ENCODE measurements at places on chromosomes 2 and 18. TPM values are rescaled to one million over a fixed set of nuclear protein-coding genes. Genes with fewer than 3 reads are reported as not detected.
A peak's percentile ranks its signal among the peaks of the same experiment; 100 is the strongest.

- H3K27me3 ChIP-seq: no peaks in the 10 kb centered on the region
- no peak for DNase-seq
- H3K4me3 ChIP-seq: no peak overlapping the region
- H3K4me1 ChIP-seq: no peaks in the 10 kb centered on the region
- no peaks in the 10 kb centered on the region for H3K36me3 ChIP-seq
- no peak overlapping the region for H3K27ac ChIP-seq
Observed at GRCh38 chr2:161135951-161136593, 24.2 kb upstream of the TANK start.

- H3K4me3 ChIP-seq: no peak overlapping the region
- H3K27me3 ChIP-seq: no peaks in the 10 kb centered on the region
- no peaks in the 10 kb centered on the region for H3K36me3 ChIP-seq
- no peak for DNase-seq
Observed at GRCh38 chr2:239559417-239560261, 158.8 kb upstream of the HDAC4 start.

- H3K36me3 ChIP-seq: no peaks in the 10 kb centered on the region
- no peak overlapping the region for H3K4me3 ChIP-seq
- DNase-seq: peak; percentile 34
- H3K27me3 ChIP-seq: no peaks in the 10 kb centered on the region
Observed at GRCh38 chr2:138365581-138365980, 136.0 kb upstream of the SPOPL start.

DNA sequence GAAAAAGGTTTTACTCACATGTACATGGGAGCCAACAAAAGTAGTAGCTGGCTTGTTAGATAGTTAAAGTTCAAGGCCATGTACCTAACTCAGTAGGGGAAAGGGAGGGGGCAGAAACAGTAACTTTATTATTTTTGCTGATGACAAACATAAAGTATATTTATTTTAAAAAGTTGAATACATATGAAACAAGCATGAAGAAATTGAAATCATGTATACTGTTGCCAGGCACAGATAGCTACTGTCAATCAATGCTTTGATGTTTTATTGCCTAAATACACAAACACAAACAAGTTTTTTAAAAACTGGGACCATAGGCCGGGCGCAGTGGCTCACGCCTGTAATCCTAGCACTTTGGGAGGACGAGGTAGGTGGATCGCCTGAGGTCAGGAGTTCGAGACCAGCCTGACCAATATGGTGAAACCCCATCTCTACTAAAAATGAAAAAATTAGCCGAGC is 7.6 kb upstream of the PSD4 start:
- H3K4me1 ChIP-seq: no peaks in the 10 kb centered on the region
- no peak for DNase-seq
- H3K4me3 ChIP-seq: no peak overlapping the region
- H3K27me3 ChIP-seq: no peaks in the 10 kb centered on the region
- no peaks in the 10 kb centered on the region for H3K36me3 ChIP-seq

The ATF2 gene
- total RNA-seq: 44.2 TPM

The PROKR1 gene
- not detected for total RNA-seq

DNA sequence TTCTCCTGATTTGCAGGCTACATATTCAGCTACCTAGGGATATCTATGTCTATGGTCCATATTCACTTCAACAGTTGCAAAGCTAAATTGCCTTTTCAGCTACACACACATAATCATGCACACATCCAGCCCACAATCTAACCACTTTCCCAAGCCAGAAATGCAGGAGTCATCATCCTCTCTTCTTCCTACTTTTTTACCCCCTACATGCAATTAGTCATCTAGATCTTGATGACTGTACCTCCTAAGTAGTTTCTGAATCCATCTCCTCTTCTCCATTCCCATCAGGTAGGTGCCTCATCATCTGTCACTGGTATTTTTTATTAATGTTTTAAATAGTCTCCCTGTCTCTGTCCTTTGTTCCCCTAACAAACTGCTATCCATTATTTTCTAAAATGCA is 23.7 kb upstream of the SPRED2 start:
- H3K27me3 ChIP-seq: no peaks in the 10 kb centered on the region
- H3K27ac ChIP-seq: no peak overlapping the region
- H3K4me1 ChIP-seq: peaks cover 3% of the 10 kb centered on the region
- H3K36me3 ChIP-seq: no peaks in the 10 kb centered on the region

The FBLN7 gene
- 0.99 TPM for total RNA-seq

GRCh38 chr2:108228006-108228405 is 11.8 kb upstream of the SULT1C3 start:
- no peak overlapping the region for H3K27ac ChIP-seq
- no peaks in the 10 kb centered on the region for H3K4me1 ChIP-seq
- H3K36me3 ChIP-seq: no peaks in the 10 kb centered on the region
- H3K27me3 ChIP-seq: no peaks in the 10 kb centered on the region

DNA sequence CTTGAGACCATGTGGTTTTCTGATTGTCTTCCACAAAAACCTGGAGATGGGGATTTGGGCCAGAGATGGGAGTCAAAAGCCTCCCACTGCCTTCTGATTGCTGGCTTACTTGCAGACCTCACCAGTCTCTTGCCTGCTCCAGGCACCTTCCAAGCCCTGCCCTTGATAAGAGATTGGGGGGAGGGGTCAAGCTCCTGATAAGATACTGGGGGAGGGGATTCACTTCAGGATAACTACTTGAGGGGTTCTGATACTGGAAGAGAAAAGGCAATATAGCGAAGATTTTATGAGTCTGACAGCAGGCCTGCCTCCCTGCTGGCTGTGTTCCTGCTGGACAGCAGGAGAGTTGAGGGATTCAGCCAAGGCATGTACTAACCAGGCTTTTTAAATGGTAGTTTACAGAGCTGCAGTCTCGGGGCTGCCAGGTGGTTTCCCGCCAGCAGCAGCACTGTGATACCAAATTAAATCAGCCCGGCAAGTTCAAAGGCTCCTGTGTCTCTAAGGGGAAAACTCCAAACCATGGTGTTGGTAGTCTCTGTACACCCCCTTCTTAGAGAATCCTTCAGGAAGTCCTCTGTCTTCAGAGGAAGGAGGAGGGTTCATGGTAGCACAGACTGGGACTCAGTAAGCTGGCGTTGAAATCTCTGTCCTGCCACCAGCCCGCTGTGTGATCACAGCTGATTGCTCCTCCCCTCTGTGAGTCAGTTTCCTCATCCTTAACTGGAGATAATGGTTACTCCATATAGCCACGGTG is 58.3 kb downstream of the FBXO36 start:
- H3K27ac ChIP-seq: peak overlapping the region; percentile 20
- no peak overlapping the region for H3K4me3 ChIP-seq
- H3K27me3 ChIP-seq: no peaks in the 10 kb centered on the region
- DNase-seq: peak; percentile 73

DNA sequence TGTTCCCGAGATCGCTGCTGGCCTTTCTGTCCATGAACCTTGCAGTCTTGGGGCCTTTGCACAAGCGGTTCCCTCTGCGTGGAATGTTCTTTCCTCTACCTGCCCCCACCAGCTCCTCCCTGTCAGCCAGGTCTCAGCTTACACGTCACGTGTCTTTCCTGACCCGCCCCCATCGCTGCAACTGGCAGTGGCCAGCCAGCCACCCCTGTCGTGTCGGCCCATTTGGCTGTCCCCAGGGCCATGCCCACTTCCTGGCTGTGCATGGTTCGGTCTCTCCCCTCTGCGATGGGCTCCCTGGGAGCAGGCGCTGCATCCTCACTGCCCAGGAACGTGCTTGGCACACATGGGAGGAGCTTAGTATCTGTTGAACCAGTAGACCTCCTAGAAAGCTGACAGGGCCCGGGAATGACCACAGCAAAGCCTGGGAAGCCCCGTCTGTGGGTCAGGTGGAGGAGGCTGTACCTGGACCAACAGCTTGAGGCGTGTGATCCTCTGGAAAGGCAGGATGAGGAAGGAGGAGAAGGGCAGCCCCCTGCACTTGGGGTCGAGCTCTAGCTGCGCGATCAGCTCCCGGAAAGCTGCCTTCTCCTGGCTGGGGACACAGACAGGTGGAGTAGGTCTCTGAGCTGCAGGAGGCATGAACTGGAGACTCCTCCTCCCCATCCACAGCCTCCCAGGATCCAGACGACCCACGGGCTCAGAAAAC is 21.0 kb downstream of the SNORC start:
- no peaks in the 10 kb centered on the region for H3K36me3 ChIP-seq
- peak; percentile 40 for DNase-seq
- no peak overlapping the region for H3K4me3 ChIP-seq
- no peaks in the 10 kb centered on the region for H3K4me1 ChIP-seq

The HOXD9 gene
- total RNA-seq: not detected

The HOXD13 gene
- total RNA-seq: not detected

DNA sequence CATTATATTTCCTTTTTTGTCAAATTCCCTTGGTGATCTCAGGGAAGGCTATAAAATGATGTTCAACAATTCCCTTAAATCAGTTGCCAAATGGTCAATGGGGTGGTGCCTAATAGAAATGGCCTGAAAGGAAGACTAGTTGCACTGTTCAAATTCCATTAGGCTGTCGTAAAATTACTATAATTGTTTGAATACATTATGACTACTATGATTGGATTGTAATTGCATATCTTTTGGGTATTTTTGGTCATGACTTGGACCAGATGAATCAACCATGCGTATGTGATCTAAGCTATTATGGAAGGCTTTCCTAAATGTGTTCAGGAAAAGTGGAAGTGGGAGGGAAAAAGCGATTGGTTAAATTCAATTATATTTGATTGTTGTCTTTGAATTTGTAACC is 41.3 kb upstream of the KCNE4 start:
- H3K27me3 ChIP-seq: no peaks in the 10 kb centered on the region
- H3K4me1 ChIP-seq: peaks cover 19% of the 10 kb centered on the region
- no peaks in the 10 kb centered on the region for H3K36me3 ChIP-seq
- DNase-seq: peak; percentile 76
- H3K27ac ChIP-seq: peak overlapping the region; percentile 52
- H3K4me3 ChIP-seq: no peak overlapping the region
